ENCODE measurements at places on chromosomes 2 and 18.

DNA sequence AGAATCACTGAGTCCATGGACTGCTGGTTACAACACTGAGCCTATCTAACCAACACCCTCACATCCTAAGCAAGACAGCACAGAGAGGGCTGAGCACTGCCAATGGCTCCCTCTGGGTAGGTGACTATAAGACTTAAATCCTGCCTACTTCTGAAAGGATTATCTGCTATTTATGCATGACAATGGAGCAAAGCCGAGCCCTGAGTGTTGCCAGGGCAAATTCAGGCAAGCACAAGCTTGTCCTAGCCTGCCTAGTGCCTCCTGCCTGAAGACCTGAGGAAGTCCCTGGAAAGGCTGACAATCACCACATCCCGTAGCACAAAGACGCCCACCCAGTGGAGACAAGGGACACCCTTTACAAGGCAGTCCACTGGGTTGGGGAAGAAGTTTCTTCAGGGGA lies 129.7 kb downstream of the OSR1 start:
- DNase-seq: no peak

DNA sequence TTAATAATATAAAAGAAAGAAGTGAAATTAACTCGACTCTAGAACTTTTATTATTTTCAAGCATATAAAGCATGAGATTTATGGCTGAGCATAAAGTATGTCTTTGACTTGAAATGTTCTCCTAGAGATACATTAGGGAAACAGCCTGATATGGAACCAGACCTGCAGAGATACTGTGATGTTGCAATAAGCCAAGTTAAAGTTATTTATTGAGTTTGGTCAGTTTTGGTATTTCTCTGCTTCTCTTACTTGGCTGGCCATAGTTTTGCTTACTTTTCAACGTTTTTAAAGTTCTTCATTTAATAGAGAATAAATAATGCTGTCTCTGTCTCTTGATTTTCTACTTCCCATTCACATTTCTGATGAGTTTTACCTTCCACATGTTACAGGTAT lies 76.0 kb downstream of the GFPT1 start:
- DNase-seq: no peak

- no peak for DNase-seq
Observed at GRCh38 chr2:214587442-214587841, 176.6 kb downstream of the VWC2L start.

DNA sequence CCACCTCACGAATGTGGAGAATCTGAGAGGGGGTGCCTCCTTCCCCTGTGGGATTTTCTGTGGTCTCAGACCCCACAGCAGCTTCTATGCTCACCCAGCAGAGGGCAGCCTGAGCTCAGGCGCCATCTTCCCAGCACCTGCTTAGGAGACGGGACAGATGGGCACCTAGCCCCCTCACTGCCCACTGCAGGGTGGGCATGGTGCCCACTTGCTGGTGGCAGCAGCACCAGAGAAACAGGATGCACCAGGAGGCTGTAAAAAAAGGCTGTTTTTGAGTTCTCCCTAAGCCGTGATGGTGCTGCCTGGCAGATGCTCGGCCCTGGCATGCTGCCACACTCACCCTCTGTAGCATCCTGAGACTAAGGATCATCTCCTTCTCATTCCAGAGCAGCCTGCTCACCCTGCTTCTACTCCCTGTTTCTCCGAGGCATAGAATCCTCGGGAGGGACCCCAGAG lies 19.1 kb upstream of the SLC20A1 start:
- DNase-seq: peak; percentile 64

- DNase-seq: no peak
Observed at GRCh38 chr2:238431456-238431855, 4.7 kb downstream of the ASB1 start.

DNA sequence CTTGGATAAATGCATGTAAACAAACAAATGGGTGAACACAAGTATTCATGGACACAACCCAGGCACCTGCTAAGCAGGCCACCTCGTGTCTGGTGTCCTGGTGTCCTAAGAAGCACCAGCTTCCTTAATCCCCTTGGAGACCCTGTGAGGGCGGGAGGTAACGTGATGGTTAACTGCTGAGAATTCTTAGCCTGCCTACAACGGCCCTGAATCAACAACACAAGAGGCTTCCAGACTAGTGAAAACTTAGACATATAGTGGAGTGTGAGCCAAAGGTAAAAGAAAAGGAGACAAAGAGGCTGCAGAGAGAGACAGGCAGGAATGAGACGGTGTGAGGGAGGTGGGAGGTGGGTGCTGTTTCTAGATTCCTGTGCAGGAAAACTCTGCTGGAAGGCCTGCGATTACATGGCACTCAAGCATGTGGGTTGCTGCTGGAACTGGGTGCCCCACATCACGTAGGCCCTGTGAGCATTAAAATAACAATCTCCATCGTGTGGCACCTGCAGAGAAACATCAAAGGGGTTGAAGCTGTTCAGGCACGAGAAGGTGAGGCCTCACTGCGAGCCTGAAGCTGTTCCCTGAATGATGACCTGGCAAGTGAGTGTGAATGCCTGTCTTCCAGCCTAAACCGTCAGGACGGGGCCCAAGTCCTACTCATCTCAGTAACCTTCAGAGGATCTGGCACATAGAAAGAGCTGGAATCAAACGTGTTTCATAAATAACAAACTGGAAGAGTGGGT lies 64.2 kb downstream of the RPL37A start:
- DNase-seq: no peak
